ENCODE measurements at places on chromosomes 2 and 18.

DNA sequence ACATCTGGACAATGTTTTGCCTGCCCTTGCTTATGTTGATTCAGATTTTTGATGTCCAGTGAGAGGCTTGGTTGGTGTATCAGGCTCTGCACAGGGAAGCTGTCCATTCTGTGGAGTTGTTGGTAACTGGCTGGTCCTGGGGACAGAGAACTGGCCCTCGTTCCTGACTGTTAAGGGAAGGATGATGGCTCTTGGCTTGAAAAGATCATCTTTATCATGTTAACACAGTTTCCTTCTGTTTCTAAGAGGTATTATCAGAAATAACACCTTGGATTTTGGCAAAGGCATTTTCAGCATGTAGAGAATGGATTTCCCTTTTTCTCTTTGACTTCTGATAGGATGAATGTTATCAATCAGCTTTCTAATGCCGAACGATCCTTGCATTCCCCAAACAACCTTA lies 19.3 kb downstream of the STK25 start:
- no peak for DNase-seq

DNA sequence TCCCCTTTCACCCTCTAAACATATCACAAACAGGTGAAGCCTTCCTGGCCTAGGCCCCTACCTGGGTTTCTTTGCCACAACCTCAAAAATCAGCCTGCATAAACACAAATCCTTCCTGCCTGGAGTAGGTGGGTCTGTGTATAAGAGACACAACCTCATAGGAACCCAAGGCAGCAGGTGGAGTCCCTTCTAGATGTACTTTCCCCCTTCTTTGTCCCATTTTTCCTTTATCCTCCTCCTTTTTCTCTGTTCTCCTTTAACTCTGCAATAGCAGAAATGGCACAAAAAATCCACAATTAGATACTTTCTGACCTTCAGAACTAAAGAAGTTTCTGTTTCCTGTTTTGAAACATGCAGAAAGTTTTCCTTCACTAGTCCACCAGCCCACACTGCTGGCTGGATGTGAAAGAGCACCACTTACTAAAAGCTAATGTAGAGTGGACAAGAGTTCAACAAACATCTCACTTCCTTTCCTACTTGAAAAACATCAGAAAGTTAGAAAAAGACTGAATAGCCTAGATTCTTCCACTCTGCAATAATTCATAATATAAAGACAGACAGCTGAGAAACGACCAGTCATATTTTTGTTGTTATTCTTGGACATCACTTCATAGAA lies 11.2 kb downstream of the SLC40A1 start:
- peak; percentile 44 for DNase-seq

DNA sequence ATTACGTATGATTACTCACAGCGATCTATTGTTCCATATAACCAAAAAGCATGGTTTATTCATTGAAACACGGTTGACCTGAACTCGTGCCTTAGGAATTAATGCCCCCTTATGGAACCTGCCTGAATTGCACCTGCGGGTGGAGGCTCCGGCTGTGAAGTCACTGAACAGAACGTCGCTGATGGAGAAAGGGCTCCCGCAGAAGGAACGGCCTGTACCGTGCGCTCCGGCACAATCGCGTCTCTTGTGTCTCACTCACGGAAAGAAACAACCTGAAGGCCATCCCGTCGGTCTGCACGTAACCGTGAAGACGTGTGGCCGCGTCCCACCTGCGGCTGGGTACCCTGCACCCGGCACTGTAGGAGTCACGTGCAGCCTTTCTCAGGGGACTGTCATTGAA lies 133.1 kb downstream of the NFATC1 start:
- peak; percentile 61 for DNase-seq

- DNase-seq = no peak
Observed at GRCh38 chr2:145739681-145740080, 1219.8 kb upstream of the ZEB2 start.

- peak; percentile 67 for DNase-seq
Observed at GRCh38 chr18:32048507-32049091, 30.0 kb downstream of the RNF125 start.

GRCh38 chr2:26455037-26455669 lies 22.8 kb downstream of the OTOF start:
- DNase-seq = no peak

- peak; percentile 56 for DNase-seq
Observed at GRCh38 chr18:58117786-58118403, 73.9 kb downstream of the NEDD4L start.

- DNase-seq = peak; percentile 95
Observed at GRCh38 chr2:112794131-112794733, 9.9 kb upstream of the IL1A start.

- DNase-seq = no peak
Observed at GRCh38 chr18:23881778-23882177, 132.8 kb upstream of the TTC39C start.

DNA sequence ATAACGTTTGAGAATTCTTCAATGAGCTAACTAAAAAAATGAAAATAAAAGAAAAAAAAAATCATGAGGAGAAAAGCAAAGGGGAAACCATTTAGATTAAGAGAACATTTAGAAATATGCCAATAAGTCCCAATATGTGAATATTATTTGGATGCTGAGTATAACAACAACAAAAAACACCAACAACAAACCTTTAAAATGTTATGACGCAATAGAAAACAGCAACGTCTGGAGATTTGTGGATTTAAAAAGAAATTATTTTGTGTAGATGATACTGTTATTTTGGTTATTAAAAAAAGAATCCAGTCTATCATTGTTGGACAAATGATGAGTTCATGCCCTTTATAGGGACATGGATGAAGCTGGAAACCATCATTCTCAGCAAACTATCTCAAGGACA lies 417.2 kb downstream of the LRRTM4 start:
- no peak for DNase-seq

- DNase-seq = no peak
Observed at GRCh38 chr2:156600196-156600595, 164.0 kb downstream of the GPD2 start.

DNA sequence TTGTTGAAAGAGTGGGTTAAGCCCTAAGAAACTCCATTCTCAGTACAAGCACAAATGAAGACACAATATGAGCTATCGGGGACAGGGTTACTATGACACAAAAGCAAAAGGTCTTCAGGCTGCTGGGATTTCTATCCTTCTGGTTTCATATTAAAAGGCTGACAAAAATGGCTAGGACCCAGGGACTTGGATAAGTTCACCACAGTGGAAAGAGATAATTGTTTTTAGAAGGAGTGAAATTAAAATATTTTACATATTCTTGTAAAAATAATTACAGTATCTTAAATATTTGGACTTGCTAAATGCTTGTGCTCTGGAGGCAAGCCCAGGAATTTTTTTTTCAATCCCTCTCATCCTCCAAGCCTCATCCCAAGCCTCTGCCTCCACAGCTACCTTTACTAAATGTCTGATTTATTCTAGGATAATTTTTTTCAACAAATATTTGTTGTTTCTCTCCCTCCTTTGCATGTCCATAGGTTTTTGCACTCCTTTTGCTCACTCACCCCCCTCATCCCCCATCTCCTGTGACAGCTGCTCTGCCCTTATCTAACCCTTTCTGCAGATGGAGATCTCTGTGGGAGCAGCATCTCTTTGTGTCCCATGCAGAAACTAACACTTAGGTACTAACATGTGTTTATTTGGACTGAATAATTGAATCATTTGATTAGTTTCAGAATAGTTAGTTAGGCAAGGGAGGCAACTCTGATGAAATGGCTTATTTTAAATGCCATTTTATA lies 47.8 kb upstream of the NABP1 start:
- DNase-seq = peak; percentile 44

- DNase-seq = no peak
Observed at GRCh38 chr2:68850524-68850923, 20.7 kb downstream of the BMP10 start.

DNA sequence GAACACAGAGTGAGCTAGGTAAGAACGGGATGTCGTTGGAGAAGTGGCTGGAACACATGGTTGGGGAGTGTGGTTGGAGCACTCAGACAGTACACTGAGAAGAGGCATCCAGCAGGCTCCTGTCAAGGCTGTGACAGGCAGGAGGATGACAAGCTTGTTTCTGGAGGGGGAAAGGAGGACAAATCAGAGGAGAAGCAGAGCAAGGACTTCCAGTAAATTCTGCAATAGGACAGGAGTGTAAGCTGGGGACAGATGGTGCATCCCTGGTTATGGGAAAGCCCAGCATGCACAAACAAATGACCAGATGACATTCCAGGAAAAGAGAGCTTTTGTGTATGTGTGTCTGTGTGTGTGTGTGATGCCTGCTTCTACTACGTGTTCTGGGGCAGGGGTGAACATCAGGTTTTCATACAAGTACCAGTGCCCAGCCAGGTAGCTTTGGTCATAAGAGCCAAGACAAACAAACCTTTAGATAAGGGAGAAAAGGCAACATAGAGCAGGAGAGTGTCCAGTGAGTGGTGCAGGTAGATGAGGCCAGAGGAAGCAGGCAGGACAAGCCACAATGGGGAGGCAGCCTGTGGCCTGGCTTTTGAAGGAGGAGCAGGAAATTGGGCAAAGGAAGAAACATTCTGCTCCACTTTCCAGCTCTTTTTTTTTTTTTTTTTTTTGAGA lies 32.1 kb upstream of the MAPK4 start:
- no peak for DNase-seq

GRCh38 chr18:11570073-11570588 lies 39.3 kb upstream of the SLC35G4 start:
- no peak for DNase-seq

Measured in AG10803 (cell line).